ENCODE measurements at places on chromosomes 5 and 9.

- no peak for DNase-seq
Measured at GRCh38 chr5:168836603-168837231, 257.5 kb upstream of the PANK3 start.

DNA sequence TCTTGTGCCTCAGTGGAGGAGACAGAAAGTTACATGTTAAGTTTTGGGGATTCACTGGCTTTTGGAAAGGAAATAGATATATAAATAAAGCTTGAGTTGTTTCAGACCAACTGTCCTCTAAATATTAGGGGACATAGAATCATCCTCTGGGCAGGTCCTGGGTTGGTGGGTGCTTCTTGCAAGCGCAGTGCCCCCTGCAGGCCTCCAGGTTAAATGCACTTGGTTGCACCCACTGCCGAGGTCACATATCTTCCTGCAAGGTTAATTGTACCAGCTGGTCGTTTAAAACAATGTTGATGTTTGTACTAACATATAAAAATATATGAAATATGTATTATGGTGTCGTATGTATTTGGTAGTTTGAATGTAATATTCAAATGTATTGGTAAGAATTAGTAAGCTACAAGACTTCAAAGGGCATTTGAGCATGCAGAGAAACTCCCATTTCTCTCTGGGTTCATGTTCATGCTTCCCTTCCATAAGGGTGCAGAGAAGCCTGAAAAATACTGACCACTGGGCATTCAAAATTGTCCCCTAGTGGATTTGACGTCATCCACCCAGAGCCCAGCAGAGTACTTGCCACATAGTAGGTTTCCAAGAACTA lies 87.0 kb downstream of the ZNF618 start:
- peak; percentile 65 for DNase-seq

DNA sequence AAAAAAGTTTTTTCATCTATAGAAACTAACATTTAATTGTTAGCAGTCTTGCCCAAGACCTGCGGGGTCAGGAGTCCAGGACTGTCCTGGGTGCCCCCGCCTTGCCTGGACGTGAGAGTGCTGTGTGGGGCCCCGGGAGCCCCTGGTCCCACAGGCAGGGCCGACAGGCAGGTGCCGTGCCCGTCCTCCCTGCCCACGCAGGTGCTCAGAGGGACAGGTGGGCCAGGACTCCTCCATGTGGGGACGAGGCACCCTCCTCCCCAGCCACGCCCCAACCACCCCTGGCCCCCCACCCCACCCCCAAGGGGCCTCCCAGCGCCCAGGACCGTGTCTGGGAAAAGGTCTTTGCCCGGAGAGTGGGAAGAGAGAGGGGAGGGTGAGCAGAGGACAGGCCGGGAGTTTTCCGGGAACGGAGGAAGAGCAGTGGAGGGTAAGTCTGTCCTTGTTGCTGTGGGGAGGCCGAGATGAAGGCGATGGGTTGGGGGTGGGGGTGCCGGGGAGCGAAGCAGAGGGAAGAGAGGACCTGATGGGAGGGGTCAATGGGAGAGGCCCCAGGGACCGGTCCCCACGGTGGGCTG lies 2.7 kb upstream of the LCN12 start:
- DNase-seq = no peak

- peak; percentile 42 for DNase-seq
Measured at GRCh38 chr5:135151256-135151655, 117.2 kb upstream of the PITX1 start.

GRCh38 chr9:4799775-4800174 lies 7.0 kb downstream of the RCL1 start:
- DNase-seq = no peak

GRCh38 chr9:137087409-137087925 lies 682 bp downstream of the MAN1B1 start:
- no peak for DNase-seq

- no peak for DNase-seq
Measured at GRCh38 chr5:159901308-159901707, 15.0 kb upstream of the ADRA1B start.
